ENCODE measurements at places on chromosomes 11 and 22.

GRCh38 chr11:133508468-133508867, 23.8 kb downstream of the OPCML start:
- DNase-seq, result no peak

DNA sequence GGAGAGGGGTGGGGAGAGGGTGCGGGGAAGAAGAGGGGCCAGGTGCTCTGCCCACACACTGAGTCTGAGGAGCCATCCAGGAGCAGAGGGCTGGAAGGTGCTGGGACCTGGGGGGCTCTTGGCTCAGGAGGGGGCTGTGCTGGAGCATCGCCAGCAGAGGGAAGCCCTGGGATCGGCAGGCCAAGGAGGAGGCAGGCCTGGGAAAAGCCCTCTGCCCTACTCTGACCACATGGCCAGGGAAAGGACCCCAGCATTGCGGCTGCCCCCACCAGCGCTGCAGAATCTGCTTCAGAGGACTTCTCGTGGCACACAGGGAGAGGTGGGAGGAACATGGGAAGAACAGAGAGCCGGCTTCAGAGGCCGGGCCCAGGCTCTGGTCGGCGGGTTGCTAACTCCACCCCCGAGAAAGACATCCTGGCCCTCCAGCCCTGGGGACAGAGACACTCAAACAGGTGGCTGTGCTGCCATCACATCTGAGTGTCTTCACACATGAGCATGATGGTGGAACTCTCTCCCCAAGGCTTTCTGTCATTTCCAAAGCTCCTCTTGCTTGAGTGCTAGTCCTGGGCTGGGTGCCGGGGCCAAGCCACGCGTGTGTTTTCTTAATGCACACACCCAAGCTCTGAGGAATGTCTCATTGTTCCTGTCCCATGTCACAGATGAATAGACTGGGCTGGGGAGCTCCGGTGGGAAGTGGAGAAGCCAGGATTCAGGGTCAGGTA, 1378.0 kb downstream of the BRD1 start:
- DNase-seq, result no peak

GRCh38 chr11:13999704-14000103, 37.2 kb downstream of the SPON1 start:
- no peak for DNase-seq

- no peak for DNase-seq
Measured at GRCh38 chr22:45977551-45978274, 751 bp upstream of the WNT7B start.

DNA sequence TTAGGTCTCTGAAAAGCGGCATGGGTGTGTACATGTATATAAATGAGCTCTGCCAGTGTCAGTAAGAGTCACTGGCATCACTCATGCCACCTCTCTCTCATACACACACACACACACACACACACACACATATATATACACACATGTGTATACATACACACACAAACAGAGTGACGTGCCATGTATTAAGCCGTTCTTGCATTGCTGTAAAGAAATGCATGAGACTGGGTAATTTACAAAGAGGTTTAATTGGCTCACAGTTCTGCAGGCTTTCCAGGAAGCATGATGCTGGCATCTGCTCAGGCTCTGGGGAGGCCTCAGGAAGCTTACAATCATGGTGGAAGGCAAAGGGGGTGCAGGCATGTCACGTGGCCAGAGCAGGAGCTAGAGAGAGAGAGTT, 105.6 kb upstream of the NNMT start:
- DNase-seq, result no peak

DNA sequence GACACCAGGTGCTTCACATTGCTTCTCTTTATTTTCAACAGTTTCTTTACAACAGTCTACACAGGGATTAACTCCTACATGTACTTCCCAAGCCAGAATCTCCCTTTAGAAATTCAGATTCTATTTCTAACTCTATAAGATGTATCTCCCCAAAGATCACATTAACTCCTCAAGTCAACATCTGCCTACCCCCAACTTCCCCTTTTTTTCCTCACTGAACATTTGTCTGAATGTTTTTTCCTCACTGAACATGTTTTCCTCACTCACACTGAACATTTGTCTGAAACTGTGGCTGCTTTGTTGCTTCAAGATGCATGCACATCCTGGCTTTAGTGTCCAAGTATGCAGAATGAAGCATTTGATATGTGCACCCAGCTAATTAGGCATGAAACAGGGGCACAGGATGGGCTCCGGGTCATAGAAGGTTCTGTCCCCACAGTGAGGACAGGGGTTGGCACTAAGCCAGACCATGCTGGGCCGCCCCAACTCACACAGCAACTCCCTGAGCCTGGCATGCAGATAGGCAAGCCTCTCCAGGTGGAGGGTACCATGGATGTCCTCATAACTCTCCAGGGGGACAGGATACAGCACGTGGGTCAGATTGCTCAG, 11.3 kb downstream of the PRAME start:
- no peak for DNase-seq

GRCh38 chr11:122723106-122723505, 67.6 kb downstream of the UBASH3B start:
- no peak for DNase-seq

GRCh38 chr11:68256331-68256741, 15.4 kb downstream of the C11orf24 start:
- DNase-seq, result no peak

DNA sequence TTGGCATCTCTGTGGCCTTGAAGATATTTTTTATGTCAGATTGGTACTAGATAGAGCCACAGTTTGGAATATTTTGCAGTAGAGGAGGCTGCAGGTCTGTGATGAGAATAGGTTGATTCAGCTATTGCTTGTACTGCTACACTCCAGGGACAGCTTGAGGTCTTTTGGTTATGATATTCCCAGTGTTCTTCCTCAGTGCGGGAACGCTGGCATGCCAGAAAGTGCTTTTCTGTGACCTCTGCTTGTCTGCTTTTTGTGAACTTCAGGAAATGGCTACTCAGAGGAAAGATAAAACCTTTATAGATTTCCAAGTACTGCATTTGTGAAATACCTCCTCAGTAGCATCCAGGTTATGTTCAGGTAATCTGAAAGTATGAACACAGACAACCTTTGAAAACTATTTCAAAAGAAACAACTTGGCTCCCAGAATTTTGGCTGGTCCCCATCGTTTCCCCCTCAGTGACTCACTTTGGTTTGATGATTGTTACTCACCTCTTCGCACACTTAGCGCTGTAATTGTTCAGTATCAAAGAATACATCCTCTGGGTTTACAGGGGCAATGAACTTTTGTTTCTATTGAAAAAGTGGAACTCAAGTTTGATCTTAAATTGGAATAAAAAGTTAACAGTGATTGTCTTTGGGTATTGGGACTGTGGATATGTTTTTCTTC, 191.4 kb downstream of the HIPK3 start:
- no peak for DNase-seq

- no peak for DNase-seq
Measured at GRCh38 chr22:49862496-49862776, 8.8 kb downstream of the ZBED4 start.

DNA sequence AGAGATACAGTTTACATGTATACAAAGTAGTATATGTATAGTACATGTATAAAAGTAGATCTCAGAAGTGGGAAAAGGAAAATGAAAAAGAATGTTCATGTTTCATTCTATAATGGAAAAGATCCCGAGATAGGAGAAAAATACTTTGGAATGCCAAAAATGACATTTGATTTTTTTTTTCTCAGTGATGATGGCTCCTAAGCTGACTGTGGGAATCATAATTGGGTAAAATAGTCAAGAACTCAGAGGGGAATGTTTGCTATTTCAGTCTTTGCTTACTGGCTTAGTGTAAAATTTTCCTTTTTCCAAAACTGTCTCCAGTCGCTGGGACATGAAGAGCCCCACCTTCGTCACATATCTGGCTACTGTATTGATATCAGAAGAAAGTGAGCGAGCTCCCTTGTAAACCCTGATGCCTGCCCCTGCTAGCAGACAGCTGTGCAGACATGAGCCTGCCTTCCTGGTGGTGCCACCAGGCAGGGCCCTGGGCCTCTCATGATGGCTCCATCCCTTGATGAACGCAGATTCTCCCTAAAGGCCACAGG, 944.6 kb downstream of the NTM start:
- DNase-seq, result no peak

GRCh38 chr11:16897470-16898061, 116.6 kb downstream of the PLEKHA7 start:
- no peak for DNase-seq

DNA sequence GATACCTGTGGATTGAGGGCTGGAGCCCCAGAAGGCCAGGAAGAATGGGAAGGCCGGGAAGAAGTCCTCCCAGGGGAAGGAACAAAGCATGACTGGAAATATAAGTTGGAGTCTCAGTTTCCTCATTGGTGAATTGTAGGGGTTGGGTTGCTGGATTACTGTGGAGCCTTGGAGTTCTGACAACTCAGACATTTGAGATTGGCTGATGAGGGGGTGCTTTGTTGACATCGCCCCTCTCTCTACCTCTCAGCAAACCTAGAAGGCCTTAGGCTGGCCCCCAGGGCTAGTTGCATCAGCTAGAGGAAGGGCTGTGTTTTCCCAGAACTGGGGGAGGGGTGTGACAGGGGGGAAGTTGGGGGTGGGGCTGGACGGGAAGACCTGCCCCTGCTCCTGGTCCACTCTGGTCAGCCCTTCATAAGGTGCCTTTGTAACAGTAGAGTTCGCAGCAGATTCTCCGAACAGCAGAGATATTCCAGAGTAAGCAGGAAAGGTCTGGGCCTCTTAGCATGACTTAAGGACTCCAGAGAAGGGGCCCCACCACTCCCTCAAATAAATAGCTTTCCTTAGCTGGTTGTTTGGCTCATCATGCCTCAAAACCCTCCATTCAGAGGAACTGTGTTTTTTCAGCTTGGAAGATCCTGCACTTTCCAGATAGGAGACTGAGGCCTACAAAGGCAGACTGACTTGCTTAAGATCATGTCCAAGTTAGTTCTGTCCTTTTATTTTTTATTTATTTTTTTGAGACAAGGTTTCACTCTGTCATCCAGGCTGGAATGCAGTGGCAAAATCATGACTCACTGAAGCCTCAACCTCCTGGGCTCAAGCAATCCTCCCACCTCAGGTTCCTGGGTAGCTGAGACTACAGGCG, 12.5 kb upstream of the THRSP start:
- no peak for DNase-seq

DNA sequence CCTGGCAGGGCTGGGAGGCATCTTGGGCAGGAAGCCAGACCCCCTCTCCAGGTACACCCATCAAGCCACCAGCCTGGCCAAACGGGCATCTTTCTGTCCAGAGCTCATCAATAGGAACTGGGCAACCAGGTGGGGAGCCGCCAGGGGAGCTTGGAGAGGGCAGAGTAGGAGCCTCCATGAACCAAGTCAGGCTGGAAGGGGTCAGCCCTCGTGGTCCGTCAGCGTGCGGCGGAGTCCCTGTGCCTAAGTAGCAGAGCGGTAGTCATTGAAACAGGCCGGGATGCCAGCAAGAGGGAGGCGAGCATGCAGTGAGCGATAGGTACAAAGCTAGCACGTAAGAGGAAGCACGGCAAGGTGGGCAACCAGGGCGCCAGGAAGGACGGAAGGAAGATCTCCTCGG, 1.7 kb downstream of the RTL6 start:
- DNase-seq, result peak; percentile 24

DNA sequence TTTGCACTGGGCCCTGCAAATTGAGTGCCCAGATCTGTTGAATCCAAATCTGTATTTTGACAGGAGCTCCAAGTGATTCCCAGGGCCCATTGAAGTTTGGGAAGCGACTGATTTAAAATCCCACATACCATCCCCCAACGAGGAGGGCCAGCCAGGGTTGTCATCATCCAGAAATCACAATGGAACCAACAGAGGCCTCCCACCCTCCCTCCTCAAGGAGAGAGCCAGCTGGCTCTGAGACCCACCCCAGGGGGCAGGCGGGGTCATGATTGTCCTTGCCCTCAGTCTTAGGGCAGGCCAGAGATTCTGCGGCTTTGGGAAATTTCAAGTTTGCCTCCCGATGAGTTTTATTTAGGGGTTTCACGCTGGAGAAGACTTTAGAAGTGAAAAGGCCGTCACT, 358.2 kb downstream of the MN1 start:
- no peak for DNase-seq

GRCh38 chr11:87259736-87260135, 222.0 kb downstream of the TMEM135 start:
- no peak for DNase-seq

DNA sequence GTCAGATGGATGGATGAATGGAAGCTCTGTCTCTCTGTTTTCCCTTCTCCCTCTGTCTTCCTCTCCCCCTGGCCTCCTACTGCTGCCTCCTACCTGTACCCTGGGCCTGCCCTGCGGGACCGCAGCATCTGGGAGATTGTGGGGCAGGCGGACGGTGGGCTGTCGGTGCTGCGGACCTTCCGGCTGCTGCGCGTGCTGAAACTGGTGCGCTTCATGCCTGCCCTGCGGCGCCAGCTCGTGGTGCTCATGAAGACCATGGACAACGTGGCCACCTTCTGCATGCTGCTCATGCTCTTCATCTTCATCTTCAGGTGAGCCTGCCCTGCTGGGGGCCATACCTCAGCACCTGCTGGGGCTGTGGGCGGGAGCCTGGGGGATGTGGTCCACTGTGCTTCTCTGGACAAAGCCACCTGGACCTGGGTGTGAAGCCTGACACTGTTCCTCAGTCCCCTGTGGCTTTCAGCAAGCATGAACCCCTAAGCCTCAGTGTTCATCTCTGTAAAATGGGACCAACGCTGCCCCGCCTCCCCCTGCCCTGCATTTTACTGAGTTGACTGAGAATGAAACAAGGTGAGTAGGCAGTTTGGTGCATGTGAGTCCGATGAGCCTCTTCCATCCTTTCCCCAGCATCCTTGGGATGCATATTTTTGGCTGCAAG, 88.4 kb downstream of the CACNA1I start:
- no peak for DNase-seq

DNA sequence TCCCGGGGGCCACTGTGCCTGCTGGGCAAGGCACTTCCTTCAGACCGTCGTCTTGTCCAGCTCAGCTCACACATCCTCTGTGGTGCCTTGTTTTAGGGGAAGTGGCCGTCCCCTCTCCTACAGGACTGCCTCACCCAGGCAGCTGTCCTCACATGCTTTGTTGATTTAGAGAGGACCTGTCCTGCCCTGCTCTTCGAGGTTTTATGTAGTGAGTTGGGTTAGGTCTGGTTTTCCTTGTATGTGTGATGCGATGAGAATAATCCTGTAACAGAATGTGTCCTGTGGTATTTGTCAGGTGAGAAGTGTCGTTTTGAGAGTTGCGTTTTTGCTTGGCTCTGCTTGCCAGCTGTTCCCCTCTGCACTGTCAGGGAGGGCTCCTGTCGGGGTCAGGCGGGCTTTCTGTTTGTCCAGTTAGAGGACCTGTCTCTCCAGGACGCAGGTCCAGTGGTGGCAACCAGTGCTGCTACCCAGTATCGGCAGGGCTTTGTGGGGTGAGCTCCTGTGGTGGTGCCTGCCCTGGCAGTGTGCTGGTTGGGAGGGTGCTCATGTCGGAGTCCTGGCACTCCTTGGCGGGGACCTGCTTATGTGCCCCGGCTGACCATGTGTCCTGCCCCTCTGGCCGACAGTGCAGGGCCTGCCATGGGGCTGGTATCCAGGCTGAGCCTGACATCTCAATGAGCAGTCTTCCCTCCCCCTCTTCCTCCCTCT, 41.3 kb downstream of the MUC6 start:
- no peak for DNase-seq

GRCh38 chr11:71095294-71095850, 157.0 kb downstream of the SHANK2 start:
- no peak for DNase-seq

GRCh38 chr11:6319704-6320410, 444 bp downstream of the CAVIN3 start:
- DNase-seq, result peak; percentile 10

Data from substantia nigra (tissue), 51 donors.